ENCODE measurements at places on chromosomes 16 and 17.

DNA sequence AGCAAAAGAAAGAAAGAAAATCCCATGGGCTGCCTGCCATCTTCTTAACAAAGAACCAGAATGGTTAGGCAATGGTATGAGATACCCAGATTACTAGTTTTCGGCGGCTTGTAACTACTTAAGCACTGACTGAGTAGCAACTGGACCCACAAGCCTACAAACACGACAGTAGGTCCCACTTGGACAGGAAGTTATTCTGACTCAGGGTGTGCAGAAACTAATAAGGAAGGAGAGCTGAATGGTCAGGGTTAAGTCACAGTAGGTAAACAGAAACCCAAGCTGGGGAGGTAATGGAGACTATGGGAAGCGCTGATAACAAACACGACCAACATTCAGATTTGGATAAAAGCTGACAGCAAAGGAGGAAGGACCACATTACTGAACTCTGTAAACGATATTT is 10.4 kb upstream of the HLF start:
- no peak for DNase-seq

DNA sequence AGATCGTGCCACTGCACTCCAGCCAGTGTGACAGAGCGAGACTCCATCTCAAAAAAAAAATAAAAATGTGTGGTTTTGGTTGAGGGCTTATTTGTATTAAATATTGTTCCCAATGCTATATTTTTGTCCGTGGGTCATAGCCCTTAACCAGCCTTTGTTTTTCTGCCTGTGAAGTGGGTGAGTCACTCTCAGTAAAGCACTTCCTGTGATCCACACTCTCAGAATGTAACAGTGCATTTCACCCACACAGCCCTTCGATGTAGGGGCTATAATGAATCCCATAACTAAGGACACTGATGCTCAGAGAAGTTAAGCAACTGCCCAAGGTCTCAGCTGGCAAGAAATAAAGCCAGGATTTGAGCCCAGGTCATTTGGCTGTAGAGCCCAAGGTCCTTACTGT is 34.7 kb upstream of the POLR3E start:
- no peak for DNase-seq

GRCh38 chr17:17698371-17698770 is 17.1 kb downstream of the RAI1 start:
- no peak for DNase-seq

GRCh38 chr17:12831839-12832238 is 42.5 kb downstream of the ARHGAP44 start:
- DNase-seq: no peak

DNA sequence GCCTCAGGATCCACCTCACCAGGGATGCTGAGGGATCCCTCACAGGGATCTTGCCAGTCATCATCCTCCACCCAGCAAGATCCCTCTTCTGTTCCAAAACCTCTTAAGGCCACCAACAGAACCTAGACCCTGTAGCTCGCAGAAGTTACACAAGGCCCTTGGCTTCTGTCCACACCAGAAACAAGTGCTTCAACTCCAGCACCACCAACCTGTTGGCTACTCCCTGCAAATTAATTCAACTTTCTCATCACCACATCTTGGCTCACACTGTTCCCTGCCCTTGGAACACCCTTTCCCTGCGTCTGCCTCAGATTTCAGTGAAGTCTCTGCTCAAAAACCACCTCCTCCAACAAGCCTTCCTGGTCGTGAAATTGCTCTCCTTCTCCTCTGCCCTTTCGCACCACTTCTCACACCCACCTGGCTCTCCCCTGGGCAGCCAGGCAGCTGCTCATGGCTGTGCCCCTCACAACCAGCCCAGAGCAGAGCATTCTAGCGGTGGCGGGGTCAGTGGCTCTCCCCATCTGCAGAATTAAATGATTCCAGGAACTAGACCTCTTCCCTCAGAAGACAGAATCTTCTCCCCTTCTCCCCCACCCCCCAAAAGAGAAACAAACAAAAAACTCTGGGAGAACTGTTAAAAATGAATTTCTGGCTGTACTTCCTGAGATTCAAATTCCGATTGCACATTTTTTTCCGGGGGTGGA is 1.8 kb downstream of the PLLP start:
- no peak for DNase-seq
